ENCODE measurements at places on chromosomes 12 and 14.

GRCh38 chr12:100980856-100981255, 186.3 kb downstream of the ANO4 start:
- no peak for DNase-seq

- no peak for DNase-seq
These were observed 167.3 kb upstream of the TMCC3 start for GRCh38 chr12:94817695-94818075.

- DNase-seq: no peak
These were observed 7.6 kb upstream of the FITM1 start for GRCh38 chr14:24122898-24123297.

DNA sequence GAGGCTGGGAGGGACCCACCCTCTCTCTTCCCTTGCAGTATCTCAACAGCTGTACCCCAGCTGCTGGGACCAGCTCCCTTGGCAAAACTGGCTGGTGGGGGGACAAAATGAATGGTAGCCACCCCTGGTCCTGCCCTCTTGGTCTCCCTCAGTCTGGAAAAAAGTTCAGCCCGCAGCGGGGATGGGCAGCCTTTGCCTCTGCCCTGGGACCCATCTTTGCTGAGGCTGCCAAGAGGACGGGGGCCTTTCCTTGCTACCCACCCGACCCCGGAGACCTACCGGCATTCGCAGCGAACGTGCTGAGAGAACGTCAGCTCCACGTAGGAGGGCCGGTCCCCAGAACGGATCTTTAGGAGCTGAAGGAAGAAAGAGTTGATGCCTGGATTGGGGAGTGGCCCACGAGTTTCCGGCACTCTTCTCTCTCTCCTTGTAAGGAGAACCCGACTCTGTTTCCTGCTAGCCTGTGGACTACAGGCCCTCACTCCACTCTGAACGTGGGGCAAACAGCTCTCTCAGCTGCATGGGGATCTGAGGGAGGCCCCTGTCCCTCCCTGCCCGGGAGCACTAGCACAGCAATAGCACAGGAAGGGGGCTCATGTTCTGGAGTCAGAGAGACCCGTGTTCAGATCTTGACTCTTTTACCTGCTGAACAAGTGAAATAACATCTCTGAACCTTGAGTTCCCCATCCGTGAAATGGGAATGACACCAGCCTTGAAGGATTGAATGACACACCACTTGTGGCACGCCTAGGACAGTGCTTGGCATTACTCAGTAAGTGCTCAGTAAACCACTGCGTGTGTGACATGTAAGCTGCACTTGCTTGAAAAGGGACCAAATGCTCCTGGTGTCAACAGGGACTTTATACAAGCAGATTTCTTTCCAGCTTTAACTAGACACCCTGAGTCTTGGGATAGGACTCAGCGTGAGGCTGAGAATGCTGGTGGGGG, 6.9 kb downstream of the PGF start:
- DNase-seq: no peak

DNA sequence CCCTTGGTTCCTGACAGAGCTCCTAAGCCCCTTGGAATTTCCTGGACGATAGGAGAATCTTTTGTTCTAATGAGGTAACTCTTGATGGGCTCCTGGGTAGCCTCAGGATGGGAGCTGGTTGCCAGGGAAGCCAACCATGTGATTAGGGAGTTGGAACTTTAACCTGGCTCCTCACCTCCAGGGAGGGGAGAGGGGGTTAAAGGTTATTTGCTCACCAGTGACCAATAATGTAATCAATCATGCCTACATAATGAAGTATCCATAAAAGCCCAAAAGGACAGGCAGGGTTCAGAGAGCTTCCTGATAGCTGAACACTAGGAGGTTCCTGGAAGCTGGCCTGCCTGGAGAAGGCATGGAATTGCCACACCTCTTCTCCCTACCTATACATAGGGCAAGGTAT, 6.2 kb upstream of the CNOT2 start:
- no peak for DNase-seq

- no peak for DNase-seq
These were observed 134.2 kb downstream of the DICER1 start for GRCh38 chr14:95023115-95023514.

DNA sequence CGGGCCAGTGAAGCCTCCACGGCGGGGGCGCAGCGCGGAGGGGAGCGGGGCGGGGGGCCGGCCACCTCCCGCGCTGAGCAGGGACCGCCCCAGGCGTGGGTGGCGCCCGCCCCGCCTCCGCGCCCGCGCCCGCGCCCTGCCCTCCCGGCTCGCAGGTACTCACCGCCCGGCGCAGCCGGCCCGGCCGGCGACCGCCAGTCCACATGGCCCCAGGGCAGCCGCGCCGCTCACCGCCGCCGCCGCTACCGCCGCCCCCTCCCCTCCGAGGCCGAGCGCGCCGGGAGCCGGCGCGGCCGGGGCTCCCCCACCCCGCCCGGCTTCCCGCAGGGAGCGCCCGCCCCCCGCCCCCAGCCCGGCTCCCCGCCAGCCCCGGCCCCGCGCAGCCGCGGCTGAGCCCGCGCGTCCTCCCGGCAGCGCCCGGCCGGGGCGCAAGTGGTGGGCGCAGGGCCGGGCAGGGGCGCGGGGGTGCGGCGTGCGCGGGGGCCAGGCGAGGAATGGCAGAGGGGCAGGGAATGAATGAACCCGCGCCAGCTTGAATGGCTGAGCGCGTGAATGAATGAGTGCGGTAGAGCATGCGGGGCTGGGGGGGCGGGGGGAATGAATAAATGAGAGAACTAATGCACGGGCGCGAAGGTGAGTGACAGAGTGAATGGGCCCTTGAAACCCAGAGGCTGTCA, at the start of gene BEGAIN:
TSS of gene BEGAIN (minus strand) at position 332 of the 677 bp plus-strand sequence. CDS start at position 205, 127 bp downstream.
- DNase-seq: no peak

DNA sequence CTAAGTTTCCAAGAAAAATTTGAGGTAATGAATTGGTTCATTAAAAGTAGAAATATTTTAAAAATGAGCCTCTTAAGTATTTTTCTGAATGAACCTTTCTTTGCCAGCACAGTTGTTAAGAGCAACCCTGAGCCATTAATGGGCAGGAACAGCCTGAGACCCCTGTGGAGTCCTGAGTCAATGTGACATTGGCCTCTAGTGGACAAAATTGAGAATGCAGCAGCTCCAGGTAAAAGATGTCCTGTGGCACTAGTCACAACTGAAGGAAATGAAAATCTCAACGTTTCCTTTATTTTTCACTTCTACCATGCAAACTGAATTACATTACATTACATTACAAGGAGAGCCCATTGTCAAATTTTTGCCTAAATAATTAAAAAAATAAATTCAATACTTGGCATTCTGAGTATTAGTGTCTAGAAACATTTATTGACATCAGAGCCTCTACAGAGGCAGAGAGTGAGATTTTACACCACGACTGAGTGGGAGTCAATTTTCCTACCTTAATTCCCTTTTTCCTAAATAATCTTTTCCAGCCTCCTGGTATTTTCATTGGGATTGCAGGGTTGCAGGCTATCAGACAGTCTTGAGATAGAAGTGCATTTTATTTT, 135.7 kb downstream of the PPM1H start:
- peak; percentile 46 for DNase-seq

DNA sequence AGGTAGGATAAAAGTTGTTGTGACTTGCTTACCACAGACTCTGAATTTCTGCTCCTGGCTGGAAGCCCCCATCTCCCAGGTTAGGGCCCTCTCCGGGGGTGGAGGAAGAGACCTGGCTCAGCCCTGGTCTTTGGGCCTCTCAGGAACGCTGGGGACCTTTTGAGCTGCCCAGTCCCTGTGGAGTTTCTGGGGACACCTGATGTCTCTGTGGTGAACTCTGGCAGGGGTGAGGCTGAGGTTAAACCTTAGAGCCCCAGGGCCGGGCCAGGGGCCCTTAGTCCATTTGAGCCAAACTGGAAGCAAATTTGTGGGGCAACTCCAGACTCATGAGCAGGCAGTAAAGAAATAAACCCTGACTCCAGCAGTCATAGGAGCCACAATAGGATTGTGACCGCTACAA, 112.1 kb downstream of the ADGRD1 start:
- DNase-seq: no peak

DNA sequence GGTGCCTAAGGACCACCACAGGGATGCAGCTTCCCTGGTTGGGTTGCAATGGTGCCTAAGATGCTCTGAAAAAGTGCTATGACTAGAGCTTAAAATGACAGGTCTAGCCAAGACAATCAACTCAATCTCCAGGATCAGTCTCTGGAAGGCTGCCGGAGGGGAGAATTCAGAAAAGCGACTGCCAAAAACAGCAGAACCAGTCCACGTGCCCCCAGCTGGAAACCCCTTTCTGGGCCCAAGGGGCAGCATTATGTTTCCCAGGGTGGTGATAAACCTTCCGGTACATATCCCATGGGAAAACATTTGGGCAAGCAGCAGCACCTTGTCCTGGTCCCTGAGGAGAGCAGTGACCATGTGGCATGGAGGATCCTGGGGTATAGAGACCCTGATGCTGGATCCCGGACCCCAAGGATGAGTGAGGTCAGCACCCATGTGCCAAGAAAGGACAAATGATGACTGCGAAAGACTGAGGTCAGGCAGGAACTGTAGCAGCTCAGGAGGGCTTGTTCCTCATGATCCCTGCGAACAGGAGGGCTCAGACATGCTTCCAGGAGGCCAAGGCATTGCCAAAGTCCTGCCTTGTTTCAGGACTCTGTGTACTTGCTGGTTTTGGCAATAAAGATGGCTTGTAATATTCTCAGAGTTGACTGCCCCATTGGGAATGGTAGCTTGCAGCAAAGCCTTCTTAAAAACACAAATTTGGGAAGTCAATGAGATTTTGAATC, 49.9 kb upstream of the LTBP2 start:
- DNase-seq: no peak

GRCh38 chr12:111927346-111927745, 85.3 kb downstream of the MAPKAPK5 start:
- DNase-seq: no peak

- DNase-seq: no peak
These were observed 118.2 kb upstream of the GSC start for GRCh38 chr14:94888121-94888520.

DNA sequence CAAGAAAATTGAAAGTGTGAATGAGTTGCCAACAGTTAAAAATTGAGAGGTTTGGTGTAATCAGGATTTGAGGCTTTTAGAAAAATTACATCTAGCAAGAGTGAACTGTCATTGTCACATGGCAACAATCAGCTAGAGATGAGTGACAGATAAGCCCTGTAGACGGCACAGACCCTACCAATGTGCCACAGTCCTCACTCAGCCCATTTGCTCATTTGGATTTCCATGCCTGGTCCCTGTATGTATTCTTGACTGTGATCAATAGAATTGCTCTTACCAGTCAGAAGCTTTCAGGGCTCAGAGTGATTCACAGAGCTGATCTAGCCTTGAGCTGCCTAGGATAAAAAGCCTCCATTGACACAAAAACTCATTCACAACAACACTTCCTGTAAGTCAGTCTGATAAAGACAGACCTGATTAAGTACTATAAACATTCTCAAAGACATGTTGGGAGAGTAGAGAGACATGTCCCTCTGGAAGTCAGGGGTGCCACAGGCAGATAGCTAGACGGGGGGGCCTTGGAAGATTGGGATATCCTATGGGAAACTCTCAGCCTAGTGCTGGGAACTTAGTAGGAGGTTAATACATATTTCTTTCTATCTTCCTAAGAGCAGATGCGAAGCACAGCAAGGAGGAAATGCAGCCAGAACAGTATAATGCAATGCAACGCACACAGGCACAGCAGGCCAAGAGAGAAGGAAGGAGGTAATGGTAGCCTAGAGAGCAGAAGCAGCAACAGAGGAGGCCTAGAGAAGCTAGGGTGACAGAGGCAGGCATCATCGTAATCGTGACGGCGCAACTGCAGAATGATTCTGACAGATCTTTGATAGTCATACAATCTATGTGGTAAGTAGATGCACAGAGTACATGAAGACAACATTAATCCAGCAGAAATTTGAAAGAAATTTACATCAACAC, 2.0 kb upstream of the PELI2 start:
- DNase-seq: peak; percentile 39

DNA sequence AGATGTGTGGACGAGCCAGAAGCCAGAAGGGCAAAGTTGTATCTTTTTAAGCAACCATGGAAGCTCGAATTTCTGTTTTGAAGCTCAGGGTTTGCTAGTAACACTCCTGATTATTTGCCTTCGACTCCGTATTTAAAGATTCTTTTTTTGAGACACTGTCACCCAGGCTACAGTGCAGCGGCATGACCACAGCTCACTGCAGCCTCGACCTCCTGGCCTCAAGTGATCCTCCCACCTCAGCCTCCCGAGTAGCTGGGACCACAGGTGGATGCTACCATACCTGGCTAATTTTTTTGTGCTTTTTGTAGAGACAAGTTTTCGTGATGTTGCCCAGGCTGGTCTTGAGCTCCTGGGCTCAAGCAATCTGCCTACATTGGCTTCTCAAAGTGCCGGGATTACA, 18.7 kb upstream of the OASL start:
- no peak for DNase-seq

- no peak for DNase-seq
These were observed 16.6 kb upstream of the IFI27L2 start for GRCh38 chr14:94145902-94146527.

GRCh38 chr14:56501909-56502530, 77.6 kb upstream of the TMEM260 start:
- no peak for DNase-seq

GRCh38 chr12:103780093-103780440, 61.0 kb downstream of the NT5DC3 start:
- DNase-seq: no peak

DNA sequence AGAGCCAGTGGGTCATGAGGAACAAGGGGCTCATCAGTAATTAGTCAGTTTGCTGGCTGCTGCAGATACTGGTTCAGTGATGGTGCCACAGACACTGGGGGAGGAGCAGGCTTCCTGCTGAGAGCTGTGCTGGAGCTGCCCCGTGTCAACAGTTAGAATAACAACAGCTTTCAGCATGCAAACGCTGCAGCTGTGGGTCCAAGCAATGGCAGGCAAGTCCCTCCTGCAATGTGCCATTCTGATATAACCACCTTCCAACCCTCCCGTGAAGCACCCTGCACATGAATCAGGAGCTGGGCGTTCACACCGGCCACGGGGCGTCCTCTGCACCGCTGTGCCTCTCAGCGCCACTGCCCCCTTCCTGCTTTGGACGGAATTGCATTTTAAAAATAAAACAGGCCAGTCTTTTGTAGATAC, 258.4 kb upstream of the SFSWAP start:
- DNase-seq: peak; percentile 14

DNA sequence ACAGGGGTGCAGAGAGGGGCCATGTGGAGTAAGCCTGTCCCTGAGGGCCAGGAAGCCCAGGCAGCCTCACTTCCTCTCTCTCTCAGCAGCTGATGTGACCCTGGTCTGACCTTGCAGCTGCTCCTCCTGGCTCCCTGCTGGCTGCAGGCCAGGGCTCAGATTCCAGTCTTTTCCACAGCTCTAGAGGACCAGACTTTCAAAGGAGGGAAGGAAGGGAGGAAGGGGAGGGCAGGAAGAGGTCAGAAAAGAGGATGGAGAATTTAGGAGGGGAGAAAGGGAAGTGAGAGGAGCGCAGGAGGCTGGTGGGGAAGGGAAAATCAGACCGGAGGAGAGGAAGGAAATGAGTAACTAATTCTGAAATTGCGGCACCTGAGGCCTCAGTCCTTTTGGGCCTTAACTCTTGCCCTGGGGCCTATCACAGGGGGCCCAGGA, 40.9 kb upstream of the VASH1 start:
- no peak for DNase-seq

- no peak for DNase-seq
These were observed 15.5 kb upstream of the PCNX1 start for GRCh38 chr14:70891737-70892136.

GRCh38 chr12:76106631-76107030, 22.1 kb upstream of the NAP1L1 start:
- no peak for DNase-seq

- peak; percentile 82 for DNase-seq
These were observed 96.4 kb downstream of the SCARB1 start for GRCh38 chr12:124767066-124767821.

- no peak for DNase-seq
These were observed 39.3 kb downstream of the CCDC177 start for GRCh38 chr14:69535230-69535848.

Data from naive thymus-derived CD8-positive, alpha-beta T cell (primary cell).